ENCODE measurements at places on chromosomes 5 and 9. TPM values are rescaled to one million over a fixed set of nuclear protein-coding genes. Genes with fewer than 3 reads are reported as not detected.
A peak's percentile ranks its signal among the peaks of the same experiment; 100 is the strongest.

DNA sequence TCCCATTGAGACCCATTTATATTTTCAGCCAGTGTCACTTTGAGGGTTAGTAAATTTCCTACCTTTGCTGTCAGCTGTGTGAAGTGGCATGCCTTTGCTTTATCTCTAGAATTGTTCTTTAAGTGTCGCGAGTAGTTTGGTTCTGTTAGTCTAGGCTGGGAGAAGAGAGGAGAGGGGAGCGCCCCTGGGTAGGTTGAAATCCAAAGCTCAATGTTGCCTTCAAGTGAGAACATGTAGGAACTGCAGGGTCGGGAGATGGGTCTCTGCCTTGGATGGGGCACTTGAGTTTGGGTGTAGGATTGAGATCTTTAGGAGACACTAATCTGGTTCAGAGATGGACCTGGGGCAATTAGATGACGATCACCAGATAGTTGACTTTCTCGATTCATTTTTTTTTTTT lies 46.3 kb downstream of the STC2 start:
- no peak overlapping the region for H3K27ac ChIP-seq
- no peaks in the 10 kb centered on the region for H3K27me3 ChIP-seq
- no peak for DNase-seq
- H3K4me3 ChIP-seq: no peak overlapping the region

- H3K27ac ChIP-seq: no peak overlapping the region
- H3K4me1 ChIP-seq: no peaks in the 10 kb centered on the region
- peaks cover 16% of the 10 kb centered on the region for H3K36me3 ChIP-seq
- no peaks in the 10 kb centered on the region for H3K27me3 ChIP-seq
- H3K4me3 ChIP-seq: no peak overlapping the region
- no peak for DNase-seq
Observed at GRCh38 chr9:34250721-34251120, 71.9 kb downstream of the UBAP1 start.

GRCh38 chr9:126211441-126212074 lies 115.1 kb upstream of the MVB12B start:
- H3K4me3 ChIP-seq: no peak overlapping the region
- no peaks in the 10 kb centered on the region for H3K4me1 ChIP-seq
- no peak overlapping the region for H3K27ac ChIP-seq
- no peak for DNase-seq
- H3K36me3 ChIP-seq: no peaks in the 10 kb centered on the region

DNA sequence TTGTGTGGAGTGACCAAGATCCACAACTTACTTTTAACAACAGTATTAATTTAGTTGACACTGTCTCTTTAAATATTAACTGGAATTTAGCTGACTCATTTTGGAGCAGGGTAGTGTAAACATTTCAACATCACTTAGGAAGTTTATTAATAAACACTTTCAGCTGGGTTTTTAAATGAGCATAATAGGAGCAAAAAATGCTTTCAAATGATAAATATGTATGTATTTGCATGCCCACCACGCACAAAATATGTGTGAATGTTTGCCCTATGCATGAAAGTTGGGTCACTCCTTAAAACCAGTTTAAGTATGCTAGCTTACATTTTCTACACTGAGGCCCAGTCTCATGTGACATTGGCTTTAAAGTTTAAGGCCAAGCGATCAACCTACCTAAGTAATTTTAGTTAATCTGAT lies 2.9 kb downstream of the ZFAND5 start:
- peaks cover 34% of the 10 kb centered on the region for H3K36me3 ChIP-seq
- H3K4me1 ChIP-seq: peaks cover 73% of the 10 kb centered on the region
- H3K27ac ChIP-seq: peak overlapping the region; percentile 99
- no peaks in the 10 kb centered on the region for H3K27me3 ChIP-seq
- H3K4me3 ChIP-seq: peak overlapping the region; percentile 95

GRCh38 chr5:134595458-134595838 lies 37.2 kb downstream of the SAR1B start:
- H3K36me3 ChIP-seq: no peaks in the 10 kb centered on the region
- H3K27me3 ChIP-seq: no peaks in the 10 kb centered on the region
- H3K4me3 ChIP-seq: no peak overlapping the region
- DNase-seq: no peak
- no peak overlapping the region for H3K27ac ChIP-seq

Gene TXNDC8
- not detected for total RNA-seq

Gene PLAC8L1
- total RNA-seq: not detected

DNA sequence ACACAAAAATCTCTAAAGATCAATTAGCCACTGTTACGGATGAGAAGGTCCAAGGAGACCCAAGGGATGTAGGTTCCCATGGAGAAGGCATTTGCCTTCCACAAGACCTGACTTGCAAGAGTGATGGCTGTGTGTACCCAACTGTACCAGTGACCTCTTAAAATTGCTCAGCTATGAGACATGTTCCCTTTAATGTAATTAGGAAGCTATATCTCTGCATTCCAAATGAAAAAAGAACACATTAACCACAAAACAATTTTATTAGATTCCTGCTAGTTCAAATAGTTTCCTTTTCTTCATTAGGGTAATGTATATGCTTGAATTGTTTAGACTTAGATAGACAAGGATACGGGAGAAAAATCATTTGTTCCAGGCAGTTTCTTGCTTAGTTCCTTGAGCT lies 3.3 kb downstream of the OR2Y1 start:
- no peaks in the 10 kb centered on the region for H3K27me3 ChIP-seq
- no peak for DNase-seq
- H3K4me3 ChIP-seq: no peak overlapping the region
- H3K27ac ChIP-seq: no peak overlapping the region
- no peaks in the 10 kb centered on the region for H3K4me1 ChIP-seq
- no peaks in the 10 kb centered on the region for H3K36me3 ChIP-seq

- H3K27me3 ChIP-seq: no peaks in the 10 kb centered on the region
Observed at GRCh38 chr5:163478126-163478981, 17.9 kb downstream of the HMMR start.

Data from HepG2 (cell line).